Left colon (tissue), 2 donors: ENCODE measurements at places on chromosomes 1 and 21.

DNA sequence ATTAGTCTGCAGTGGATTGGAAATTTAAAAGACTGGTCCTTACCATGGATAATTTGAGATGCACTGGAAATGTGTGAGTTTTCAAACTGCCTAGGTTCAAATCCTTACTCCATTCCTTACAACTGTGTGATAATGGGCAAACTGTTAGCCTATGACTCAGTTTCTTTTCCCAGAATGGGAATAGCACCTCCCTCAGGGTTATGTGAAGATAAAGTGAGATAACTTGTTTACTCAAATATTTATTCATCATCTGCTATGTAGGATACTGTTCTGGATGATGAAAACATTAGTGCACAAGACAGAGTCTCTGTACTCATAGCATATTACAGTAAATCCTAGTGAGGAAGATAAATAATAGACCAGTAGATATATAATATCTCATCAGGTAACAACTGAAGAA is 28.6 kb downstream of the LRIG2 start:
- no peak for DNase-seq

DNA sequence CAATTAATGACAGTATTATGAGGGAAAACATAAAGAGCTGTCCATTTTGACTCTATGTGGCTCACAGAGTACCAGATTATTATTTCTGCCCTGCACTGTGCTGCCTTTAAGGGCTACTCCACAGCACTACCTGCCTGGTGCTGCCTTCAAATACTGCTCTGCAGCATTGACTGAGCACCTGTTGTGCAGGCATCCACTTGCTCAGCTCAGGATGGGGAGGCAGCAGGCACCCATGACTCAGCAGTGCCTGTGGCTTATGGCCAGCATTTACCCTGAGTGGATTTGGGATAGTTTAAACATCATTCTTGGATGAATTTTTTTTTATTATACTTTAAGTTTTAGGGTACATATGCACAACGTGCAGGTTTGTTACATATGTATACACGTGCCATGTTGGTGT is 953 bp upstream of the KPRP start:
- no peak for DNase-seq

DNA sequence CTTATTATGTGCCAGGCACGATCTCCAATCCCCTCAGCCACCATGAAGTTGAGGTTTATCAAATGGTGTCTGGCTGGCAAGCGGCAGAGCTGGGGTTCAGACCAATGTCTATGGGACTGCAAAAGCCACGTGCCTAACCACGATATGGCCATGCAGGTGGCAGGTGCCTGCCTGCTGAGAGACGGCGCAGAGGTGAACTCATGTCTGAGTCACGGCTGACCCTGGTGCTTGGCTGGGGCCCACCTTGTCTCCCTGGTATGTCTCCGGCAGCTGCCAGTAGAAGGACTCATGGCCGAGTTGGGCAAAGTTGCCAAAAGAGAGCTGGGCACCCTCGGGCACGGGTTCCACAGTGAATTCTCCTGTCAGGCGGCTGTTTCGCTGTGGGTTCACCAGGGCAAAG is 59.9 kb downstream of the LDLRAD2 start:
- no peak for DNase-seq

DNA sequence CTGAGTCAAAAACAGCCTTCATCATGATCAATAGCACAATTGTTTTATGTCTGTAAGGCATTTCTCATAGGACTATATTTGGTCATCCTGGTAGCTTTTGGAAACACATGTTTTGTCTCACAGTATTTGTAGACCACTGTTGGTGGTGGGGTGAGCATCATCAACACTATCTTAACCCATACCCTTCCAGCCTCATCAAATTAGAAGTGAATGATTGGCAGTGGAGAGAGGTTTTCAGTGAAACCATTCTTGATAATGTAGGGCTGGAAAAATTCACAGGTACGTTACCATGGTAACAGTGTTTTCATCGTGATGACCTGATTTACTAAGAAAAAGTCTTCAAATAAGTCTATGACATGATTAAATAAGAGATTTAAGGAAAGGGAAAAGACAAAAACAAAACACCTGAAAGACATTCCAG is 45.3 kb upstream of the C1orf105 start:
- no peak for DNase-seq

GRCh38 chr1:241677201-241677600 is 25.1 kb downstream of the WDR64 start:
- no peak for DNase-seq
